SK-N-SH (cell line): ENCODE measurements at places on chromosomes 6 and 20. TPM values are rescaled to one million over a fixed set of nuclear protein-coding genes. Genes with fewer than 3 reads are reported as not detected.
A peak's percentile ranks its signal among the peaks of the same experiment; 100 is the strongest.

DNA sequence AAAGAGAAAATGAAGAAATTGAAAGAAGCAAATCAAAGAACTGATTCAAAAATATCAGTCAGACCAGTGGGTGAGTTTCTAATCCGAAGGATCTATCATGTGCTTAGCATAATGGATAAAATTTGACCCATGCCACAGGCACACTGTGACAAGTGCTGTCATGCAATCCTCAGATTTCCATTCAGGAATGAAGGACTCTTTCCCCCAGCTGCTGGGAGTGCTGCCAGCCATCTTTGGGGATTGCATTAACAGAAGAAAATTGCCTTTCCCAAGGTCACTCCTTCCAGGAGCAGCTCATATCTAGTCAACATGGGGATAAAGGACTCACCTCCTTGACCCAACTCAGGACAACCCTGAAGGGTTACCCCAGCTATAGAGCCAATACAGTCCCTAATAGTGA is 316.7 kb upstream of the TBX18 start:
- H3K4me1 ChIP-seq, result no peaks in the 10 kb centered on the region
- H3K4me3 ChIP-seq, result no peak overlapping the region
- H3K27ac ChIP-seq, result no peak overlapping the region
- DNase-seq, result no peak

- no peak overlapping the region for H3K4me3 ChIP-seq
- no peak overlapping the region for H3K27ac ChIP-seq
- no peak for DNase-seq
- no peaks in the 10 kb centered on the region for H3K4me1 ChIP-seq
- H3K36me3 ChIP-seq, result no peaks in the 10 kb centered on the region
Observed at GRCh38 chr20:40815156-40816038, 126.4 kb upstream of the MAFB start.

NRSN2 gene
- 88.6 and 146 TPM in 2 replicates for polyA plus RNA-seq

- H3K27me3 ChIP-seq, result no peaks in the 10 kb centered on the region
- no peak overlapping the region for H3K4me3 ChIP-seq
- no peak overlapping the region for H3K27ac ChIP-seq
- peaks cover 4% of the 10 kb centered on the region; the same call in 1 of the 2 replicates for H3K4me1 ChIP-seq
Observed at GRCh38 chr20:33689973-33690372, 3.8 kb upstream of the E2F1 start.

OXT gene
- not detected in 2 replicates for polyA plus RNA-seq

SCRT2 gene
- not detected in 2 replicates for polyA plus RNA-seq

BANF2 gene
- polyA plus RNA-seq, result not detected in 2 replicates

C6orf141 gene
- polyA plus RNA-seq, result not detected in 2 replicates

IL17F gene
- polyA plus RNA-seq, result not detected in 2 replicates

DNA sequence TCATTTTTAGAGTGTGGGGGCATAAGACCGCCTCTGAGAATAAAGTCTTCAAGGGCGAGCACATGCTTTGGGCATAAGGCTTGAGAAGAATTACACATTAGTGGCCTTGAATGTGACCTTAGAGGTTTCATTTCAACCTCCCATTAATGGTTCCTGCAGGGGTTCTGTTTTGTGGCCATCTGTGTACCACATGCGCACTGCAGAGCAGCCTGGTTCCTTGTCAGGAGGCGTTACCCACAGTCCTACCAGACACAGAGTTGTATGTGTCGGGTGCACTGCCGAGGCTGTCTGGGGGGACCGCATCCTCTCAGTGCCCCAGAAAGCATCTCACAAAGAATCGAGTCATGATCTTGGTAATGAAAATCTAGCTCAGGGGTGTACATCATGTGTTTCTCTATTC is 115.7 kb downstream of the B3GAT2 start:
- no peak overlapping the region for H3K4me3 ChIP-seq
- peak; percentile 47 for DNase-seq

SLC52A3 gene
- not detected in 2 replicates for polyA plus RNA-seq

DNA sequence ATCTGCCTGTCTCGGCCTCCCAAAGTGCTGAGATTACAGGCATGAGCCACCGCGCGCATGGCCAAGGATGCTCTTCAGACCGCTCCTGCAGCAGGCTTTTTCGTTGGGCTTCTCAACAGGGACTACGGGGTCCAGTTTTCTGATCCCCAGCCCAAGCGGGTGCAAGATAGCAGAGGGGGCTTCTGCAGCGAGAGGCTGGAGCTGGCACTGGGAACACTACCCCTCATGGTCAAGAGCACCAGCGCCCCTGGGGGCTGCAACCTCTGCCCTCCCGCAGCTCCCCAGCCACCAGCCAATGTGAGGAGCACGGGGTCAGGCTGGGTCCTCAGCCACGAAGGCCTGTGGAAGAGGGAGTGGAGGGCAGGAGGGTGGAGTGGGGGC is 6.0 kb downstream of the CTSZ start:
- no peak overlapping the region for H3K4me3 ChIP-seq
- no peak overlapping the region for H3K27ac ChIP-seq
- H3K36me3 ChIP-seq, result peaks cover 2% of the 10 kb centered on the region
- no peaks in the 10 kb centered on the region for H3K27me3 ChIP-seq
- no peak for DNase-seq
- H3K4me1 ChIP-seq, result no peaks in the 10 kb centered on the region

PSORS1C1 gene
- polyA plus RNA-seq, result 3.0 and 3.1 TPM in 2 replicates

VNN1 gene
- not detected in 2 replicates for polyA plus RNA-seq

PRND gene
- 0.02 TPM in 1 of 2 replicates, not detected in the other for polyA plus RNA-seq
